Amniotic epithelial cell (primary cell): ENCODE measurements at places on chromosomes 1 and 21.

- DNase-seq = peak; percentile 72
Measured at GRCh38 chr21:27734146-27734545, 767.3 kb upstream of the ADAMTS5 start.

DNA sequence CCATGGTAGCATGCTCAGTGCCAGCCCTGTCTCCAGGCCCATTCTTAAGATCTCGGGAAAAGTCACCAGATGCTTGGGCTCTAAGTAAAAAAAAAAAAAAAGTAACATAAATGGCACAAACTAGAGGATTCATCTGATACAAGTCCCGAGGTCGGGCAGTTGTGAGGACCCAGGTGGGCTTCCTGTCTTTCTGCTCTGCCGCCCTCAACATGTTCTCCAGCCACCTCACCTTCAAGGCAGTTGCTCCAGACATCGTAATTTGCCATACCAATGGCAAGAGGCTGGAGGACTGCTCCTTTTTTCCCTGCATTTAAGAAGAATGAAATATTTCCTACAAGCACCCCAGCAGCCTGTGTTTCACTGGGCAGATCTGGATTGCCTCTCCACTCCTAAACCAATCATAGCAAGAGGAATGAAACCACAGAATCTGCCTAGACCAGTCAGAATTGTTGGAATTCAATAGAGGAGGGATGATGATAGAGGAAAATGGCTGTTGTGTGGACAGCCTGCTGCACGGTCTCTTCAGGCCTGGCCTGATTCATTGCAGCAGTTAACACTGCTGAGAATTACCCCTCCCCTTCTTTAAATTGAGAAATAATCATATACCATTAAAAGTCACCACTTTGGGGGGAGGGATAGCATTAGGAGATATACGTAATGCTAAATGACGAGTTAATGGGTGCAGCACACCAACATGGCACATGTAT lies 5.4 kb downstream of the HMGN2 start:
- peak; percentile 59 for DNase-seq

DNA sequence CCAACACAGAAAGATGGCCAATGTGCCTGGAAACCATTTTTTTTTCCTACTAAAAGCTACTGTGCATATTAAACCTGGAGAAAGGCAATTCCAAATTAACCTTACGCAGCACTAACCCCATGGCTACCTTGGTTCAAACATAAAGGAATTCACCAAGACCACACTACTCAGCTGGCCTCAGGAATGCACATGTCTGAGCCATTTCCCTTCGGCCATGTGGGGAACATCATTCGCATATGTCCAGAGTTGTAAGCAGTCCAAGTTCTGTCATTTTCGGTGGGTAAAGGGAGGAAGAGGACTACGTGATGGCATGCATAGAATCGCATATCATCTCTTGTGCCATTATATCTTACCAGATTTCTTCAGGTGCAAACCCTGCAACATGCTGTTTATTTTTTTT lies 175.4 kb downstream of the NTMT2 start:
- peak; percentile 8 for DNase-seq

- no peak for DNase-seq
Measured at GRCh38 chr1:190119683-190120082, 358.0 kb downstream of the BRINP3 start.

GRCh38 chr1:223771814-223772770 lies 59.8 kb downstream of the CAPN2 start:
- peak; percentile 88 for DNase-seq
